ENCODE measurements at places on chromosomes 13 and 19.
A peak's percentile ranks its signal among the peaks of the same experiment; 100 is the strongest.

- DNase-seq = peak; percentile 59
Measured at GRCh38 chr19:56110515-56111448, 10.3 kb downstream of the ZNF787 start.

DNA sequence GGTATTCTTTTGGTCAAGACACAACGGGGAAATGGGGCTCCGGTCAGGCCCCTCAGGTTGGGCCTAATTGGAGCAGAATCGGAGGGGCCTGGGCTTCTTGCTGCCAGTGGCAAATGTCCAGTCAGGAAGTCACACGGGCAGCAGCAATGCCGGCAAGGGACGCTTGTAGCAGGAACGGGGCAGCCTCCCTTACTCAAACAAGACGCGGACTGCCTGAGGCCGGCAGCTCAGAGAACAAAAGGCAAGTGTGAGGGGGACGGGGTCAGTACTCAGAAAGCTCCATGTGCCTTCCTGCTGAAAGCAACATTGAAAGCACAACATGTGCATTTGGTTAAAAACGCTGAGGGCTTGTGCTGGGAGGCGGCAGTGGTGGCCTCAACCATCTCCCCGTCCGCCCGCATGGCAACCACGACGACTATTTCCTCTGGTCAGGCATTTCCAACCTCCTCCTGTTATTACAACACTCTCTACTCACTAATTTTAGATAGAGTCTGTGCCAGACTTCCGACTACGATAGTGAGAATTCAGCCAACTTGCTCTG lies 20.5 kb upstream of the RASA3 start:
- DNase-seq = peak; percentile 47

DNA sequence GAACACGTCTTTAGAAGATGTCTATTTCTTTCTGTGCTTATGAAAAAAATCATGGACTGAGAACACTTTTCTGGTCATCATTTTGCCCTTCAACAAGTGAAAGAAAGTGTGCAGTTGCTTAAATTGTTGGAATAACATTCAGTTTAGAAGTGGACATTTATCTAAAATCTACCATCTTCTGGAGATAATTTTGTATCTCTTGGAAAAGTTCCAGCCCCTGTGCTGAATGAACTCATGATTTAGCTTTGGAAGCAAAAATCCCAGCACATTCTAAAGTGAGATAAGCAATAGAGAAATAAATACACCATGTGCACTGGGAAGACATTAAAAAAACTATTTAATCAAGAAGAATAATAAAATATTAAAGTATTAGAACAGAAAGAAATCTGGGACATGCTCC lies 1420.8 kb upstream of the SLC10A2 start:
- DNase-seq = no peak

DNA sequence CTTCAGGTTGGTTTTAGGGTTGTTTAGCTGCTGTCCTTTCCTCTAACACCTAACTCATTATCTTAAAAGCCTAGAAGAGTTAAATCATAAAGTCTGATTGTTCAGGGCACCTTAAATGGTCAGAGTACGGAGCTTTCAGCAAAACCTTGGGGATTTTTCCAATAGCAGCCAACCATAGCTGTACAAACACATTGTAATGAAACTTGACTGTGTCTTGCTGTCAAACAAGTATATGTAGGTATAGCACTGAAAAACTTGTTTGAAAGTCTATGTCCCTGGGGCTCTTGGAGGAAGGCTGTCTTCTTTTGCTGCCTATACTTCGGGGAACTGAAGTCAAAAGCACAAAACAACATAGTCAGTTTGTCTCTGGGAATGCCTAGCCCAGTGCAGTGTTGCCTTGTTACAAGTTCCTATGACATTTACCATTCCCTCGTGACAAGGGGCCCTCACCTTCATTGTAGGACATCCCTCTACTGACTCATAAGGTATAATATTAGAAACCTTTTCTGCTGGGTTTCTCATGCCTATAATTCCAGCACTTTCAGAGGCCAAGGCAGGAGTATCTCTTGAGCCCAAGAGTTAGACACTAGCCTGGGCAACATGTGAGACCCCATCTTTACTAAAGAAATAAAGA lies 474.5 kb upstream of the NBEA start:
- no peak for DNase-seq

DNA sequence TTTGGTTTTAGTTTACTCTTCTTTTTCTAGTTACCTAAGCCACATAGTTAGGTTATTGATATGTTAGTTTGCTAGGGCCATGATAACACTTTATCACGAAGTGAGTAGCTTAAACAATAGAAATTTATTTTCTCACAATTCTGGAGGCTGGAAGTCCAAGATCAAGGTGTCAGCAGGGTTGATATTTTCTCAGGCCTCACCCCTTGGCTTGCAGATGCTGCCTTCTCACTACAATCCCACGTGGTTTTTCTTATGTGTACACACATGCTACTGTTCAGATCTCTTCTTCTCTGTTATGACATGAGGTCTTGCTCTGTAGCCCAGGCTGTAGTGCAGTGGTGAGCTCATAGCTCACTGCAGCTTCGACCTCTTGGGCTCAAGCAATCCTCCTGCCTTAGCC lies 7.8 kb upstream of the URI1 start:
- no peak for DNase-seq

- peak; percentile 25 for DNase-seq
Measured at GRCh38 chr19:14686411-14686810, 3.4 kb upstream of the ZNF333 start.

Data from fibroblast of mammary gland (primary cell).